ENCODE measurements at places on chromosomes 1 and 21.
A peak's percentile ranks its signal among the peaks of the same experiment; 100 is the strongest.

DNA sequence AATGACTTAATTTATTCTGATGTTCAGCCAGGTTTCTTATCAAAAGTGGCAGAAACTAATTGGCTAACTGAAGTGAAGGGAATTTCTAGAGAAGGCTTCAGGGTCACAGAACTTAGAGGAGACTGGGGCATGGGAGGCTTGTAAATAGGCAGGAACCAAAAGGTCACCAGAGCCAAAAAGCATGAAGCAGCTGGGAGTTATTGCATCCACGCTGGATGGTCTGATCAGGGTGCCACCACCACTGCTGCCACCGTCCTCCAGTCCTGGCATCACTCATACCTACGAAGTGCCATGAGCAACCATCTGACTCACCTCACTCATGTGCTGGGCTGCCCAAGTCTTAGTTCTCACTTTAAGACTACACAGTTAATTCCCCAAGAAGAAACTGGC is 82.5 kb upstream of the DPH5 start:
- DNase-seq: no peak

GRCh38 chr1:9877962-9878361 is 32.1 kb downstream of the CTNNBIP1 start:
- DNase-seq: no peak

GRCh38 chr1:21294266-21294989 is 4.2 kb upstream of the ECE1 start:
- DNase-seq: no peak

- no peak for DNase-seq
Observed at GRCh38 chr1:104868794-104869193, 1119.1 kb downstream of the AMY1C start.

GRCh38 chr1:150066838-150067183 is 765 bp upstream of the VPS45 start:
- no peak for DNase-seq

DNA sequence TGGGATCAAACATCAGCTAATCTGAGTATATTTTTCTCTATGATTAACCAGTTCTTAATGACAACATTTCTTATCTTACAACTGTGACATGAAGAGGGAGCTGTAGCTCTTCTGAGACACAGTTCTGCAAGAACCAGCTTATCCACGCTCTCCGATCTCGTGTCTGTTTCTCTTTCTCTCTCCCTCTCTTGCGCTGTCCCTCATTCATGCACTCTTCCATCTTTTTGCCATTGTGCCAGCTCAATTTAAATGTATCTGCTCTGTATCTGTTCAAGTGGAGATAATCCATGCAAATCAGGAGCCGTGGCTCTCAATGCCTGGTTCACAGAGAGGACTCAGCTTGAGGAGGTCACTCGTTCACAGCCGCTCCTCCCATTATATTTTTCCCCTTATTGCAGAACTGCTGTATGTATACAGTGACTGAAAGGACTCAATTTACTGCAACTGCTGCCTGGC is 494.7 kb upstream of the ADGRL2 start:
- DNase-seq: peak; percentile 52

GRCh38 chr1:84884671-84885389 is 8.2 kb downstream of the LPAR3 start:
- DNase-seq: peak; percentile 63

GRCh38 chr1:53618500-53619366 is 120.2 kb downstream of the GLIS1 start:
- DNase-seq: no peak

GRCh38 chr1:2962061-2962460 is 59.2 kb upstream of the ACTRT2 start:
- DNase-seq: no peak

DNA sequence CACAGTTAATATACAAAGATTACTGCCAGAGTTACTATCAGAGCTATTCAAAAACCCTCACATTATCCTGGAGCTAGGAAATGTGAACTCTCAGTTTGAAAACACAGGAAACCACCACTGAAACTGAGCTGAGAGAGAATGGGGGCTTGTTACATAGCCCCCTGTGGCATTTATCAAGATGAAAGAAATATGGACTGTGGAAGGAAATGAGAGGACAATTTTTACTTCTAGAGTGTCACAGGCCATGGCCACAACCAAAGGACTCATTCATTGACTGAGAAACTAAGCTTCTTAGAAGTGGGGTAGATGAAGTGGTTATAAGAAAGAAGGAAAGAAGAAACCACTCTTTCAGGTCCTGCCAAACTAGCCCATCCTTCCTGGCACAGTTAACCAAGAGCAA is 25.3 kb downstream of the DSTYK start:
- no peak for DNase-seq

DNA sequence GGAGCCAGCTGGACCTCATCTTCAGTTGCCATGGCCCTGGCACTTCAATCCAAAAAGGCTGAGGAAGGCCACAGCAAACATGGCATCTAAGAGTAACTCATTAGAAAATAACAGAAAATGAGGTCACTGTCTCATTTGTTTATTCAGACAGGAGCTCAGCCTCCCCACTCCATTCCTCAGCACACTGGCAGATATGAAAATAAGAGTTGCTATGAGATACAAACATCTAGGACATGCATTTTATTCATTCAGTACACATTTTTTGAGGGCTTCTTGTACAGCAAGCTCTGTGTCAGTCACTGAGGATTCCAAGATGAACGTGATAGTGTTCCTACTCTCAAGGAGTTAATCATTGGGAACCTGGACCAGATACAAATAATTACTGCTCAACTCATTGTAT is 32.7 kb upstream of the TMEM125 start:
- peak; percentile 10 for DNase-seq

DNA sequence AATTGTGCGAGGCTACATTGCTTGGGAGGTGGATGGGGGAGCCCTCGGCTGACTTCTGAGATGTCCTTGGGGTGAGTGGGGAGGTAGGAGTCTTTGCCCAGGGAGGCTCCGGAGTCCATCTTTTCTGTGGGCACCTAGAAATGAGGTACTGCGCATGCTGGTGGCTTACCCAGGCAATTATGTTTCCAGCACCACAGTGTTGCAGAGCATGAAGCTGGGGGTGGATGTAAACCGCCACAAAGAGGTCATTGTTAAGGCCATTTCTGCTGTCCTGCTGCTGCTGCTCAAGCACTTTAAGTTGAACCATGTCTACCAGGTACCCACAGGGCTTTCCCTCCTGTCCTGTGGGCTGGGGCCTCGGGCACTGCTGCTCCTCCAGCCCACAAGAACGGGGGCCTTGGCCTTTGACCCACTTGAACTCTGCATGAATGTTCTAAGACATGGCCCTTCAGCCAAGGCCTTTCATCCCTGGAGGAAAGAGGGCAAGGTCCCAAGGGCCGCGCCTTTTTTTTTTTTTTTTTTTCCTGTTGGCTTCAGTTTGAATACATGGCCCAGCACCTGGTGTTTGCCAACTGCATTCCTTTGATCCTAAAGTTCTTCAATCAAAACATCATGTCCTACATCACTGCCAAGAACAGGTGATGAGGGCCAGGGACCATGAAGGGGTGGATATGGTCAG is 14.6 kb downstream of the STRIP1 start:
- DNase-seq: no peak

- peak; percentile 17 for DNase-seq
Observed at GRCh38 chr21:36636016-36636415, 62.9 kb upstream of the SIM2 start.

DNA sequence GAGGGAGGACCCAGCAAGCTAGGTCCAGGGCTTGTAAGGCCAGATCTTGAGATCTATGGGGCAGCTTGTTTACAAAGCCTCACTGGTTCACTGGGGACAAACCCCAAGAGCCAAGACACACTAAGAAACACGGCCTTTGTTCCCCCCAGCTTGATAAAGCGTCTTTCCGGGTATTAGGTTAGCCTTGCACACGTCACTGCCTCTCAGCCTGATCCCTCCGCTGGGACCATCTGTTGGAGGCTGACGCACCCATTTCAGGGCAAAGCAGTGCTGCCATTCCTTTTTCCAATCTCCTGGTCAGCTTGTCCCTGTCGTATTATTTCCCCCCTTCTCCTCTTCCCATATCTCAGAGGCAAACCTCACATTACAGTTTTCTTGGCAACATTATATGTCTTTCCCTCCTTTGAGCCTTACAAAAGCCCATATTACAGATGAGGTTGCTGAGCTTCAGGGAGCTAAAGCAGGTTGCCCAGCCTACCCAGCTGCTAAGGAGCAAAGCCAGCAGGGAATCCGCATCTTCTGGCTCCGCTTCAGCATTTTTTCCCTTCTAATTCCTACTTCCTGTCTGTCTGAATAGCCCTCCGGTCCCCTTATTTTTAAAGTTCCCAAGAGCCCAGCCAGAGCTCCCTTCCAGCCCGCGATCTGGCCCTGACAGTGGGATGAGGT is 4.1 kb downstream of the HEYL start:
- DNase-seq: no peak

GRCh38 chr21:21199342-21200102 is 201.3 kb downstream of the NCAM2 start:
- no peak for DNase-seq

DNA sequence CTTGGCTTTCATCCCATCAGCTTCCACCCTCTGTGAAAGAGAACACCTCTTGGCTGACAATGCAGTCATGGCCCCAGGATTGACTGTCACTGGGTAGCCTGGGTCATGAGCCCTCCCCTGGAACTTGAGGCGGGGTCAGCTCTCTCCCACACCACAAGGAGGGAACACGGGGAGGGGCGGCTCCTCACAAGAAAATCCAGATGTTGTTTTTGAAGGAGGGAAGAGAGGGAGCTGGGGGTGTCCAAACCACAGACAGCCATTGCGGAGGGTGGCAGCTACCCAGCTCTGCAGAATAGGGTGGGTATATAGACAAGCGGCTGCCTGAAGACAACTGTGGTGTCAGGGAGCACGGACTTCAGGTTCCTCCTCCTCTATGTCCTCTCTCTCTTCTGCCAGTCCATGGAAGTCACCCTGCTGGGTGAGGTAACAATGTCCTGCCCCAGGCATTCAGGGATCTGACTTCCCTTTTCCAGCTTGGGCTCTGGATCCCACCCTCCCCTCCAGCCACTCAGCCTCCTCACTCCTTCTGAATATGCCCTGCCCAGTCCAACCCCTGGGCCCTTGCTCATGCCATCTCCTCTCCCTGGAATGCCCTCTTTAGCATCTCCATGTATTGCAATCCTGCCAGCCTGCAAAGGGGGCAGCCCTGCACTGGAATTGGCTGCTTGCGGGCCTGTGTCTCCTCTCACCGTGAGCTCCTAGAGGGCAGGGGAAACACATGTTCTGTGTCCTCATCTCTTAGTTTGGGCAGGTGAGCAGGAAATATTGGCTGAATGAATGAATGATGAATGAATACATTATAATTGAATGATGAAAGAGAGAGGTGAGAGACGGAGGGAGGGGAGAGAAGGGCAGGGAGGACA is 60.9 kb upstream of the RUNX3 start:
- no peak for DNase-seq

DNA sequence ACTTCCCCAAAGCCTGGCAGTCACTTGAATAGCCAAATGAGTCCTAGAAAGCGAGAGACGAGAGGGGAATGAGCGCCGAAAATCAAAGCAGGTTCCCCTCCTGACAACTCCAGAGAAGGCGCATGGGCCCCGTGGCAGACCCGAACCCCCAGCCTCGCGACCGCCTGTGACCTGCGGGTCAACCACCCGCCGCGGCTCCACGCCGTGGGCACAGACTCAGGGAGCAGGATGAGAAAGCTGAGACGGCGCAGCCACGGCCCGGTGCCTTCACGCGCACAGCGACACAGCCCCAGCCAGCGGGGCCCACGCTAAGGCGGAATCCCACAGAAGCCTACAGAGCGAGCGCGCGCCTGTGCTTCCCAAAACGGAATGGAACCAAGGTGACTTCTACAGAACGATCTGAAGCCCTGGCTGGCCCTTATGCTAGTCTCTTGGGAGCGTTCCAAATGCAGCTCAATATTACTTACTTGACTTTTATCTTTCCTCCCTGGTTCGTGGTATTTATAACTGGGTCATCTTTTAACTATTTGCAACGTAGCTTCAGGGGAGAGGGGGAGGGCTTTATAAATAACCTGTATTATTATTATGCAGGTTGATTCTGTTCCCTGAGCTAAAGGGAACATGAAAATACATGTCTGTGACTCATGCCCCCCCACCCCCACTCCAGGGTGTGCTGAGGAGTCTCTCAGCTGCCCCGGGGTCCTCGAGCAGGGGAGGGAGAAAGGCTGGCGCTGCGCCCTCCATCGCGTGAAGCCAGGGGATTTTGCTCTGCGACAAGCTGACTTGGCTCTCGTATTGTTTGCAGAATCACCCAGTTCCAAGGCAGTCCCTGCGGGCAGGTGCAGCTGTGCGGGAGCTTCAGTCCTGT is 1.7 kb downstream of the TSPEAR start:
- DNase-seq: no peak

GRCh38 chr1:75092141-75092540 is 42.0 kb upstream of the LHX8 start:
- no peak for DNase-seq

GRCh38 chr1:179231923-179232322 is 2.4 kb upstream of the ABL2 start:
- peak; percentile 74 for DNase-seq

DNA sequence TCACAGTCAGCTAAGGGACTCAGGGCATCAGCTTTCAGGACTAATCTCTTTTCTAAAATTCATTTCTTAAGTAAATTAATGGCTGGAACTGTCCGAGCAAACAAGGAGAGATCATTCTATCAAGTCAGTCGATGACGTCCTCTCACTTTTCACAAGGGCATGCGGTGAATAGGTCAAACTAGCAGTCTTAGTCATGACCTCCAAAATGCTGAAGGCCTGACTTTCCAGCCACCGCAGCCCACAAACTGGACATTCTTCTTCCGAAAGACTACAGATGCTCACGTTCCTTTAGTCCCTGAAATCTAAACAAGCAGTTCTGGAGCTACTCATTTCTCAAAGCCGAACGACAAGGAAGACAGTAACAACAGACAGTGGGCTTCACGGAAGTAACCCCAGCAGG is 127.9 kb downstream of the TIAM1 start:
- DNase-seq: peak; percentile 85

- no peak for DNase-seq
Observed at GRCh38 chr1:40753142-40753882, 30.3 kb upstream of the KCNQ4 start.

- no peak for DNase-seq
Observed at GRCh38 chr1:110626889-110627288, 20.7 kb upstream of the KCNA2 start.

DNA sequence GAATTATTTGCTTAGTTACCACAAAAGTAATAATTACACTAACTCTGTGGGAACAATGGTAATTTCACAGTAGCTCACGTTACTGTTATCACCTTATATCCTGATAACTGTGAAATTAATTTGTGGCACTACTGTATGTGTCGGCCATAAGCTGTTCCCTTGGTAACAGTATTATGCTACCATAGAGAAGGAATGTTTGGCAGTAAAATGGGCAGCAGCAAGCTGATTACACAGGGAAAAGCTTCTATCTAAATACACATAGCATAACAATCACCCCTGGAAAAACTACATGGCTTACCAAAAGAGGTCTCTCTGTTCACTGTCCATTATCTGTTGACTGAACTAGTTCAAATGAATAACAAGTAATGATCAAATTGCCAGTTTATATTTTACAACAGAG is 124.1 kb downstream of the DPYD start:
- DNase-seq: peak; percentile 56

GRCh38 chr1:65009724-65010420 is 43.5 kb upstream of the JAK1 start:
- DNase-seq: no peak

- no peak for DNase-seq
Observed at GRCh38 chr21:44840771-44841170, 22.9 kb upstream of the SUMO3 start.

- DNase-seq: no peak
Observed at GRCh38 chr21:45034556-45035476, 39.6 kb upstream of the ADARB1 start.

GRCh38 chr1:173202424-173203145 is 4.5 kb downstream of the TNFSF4 start:
- DNase-seq: peak; percentile 78

Data from amniotic epithelial cell (primary cell).